ENCODE measurements at places on chromosomes 3 and 15.

DNA sequence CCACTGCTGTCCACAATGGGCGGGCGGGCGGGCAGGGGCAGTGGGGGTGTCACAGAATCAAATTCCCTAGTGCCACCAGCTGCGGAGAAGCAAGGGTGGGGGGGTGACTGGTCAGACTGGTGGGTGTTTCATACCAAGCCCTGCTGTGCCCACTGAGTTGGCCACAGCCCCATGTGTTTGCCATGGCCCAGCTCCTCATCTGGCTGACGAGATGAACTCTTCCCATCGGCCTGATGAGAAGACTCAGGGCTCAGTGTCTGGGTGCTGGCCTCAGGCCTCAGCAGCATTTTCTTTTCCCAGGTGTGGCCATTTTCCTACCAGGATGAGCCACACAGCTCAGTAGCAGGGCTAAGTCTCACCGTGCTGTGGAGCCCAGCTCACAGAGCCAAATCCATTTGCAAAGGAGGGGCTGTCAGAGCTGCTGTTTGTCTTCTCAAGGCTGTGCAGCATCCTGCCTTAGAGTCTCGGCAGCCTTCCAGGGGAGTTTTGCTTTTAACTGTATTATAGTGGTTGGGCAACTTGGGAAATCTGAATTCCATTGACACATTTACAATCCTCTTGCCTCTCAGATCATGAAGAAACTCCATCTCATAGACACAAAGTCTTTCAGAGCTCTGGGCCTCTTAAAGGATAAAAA is 176.8 kb downstream of the ABHD5 start:
- no peak for DNase-seq

- no peak for DNase-seq
These were observed 22.9 kb downstream of the MRAS start for GRCh38 chr3:138371070-138371965.

- no peak for DNase-seq
These were observed 5.4 kb upstream of the SEC11A start for GRCh38 chr15:84721371-84721770.

DNA sequence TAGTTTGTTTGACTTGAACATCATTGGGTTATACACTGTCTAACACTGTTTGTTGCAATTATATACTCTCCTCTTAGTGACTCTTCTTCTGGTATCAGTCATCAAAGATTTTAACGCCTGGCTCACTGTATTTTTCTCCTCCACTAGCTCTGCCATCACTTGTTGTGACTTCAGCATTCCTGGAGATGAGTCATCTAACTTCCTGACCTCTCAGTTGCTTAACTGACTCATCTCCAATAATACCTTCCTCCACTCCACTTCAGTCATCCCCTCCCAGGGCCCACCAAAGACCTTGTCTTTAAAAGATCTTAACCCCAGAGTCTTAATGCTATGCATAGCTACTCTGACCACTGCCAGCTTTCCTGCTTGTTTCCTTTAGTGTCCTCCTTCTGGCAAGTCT is 28.6 kb upstream of the CLSTN2 start:
- DNase-seq: no peak

- DNase-seq: no peak
These were observed 34.5 kb downstream of the SLC4A7 start for GRCh38 chr3:27449530-27450150.

GRCh38 chr3:183532620-183533411 is 22.7 kb downstream of the KLHL6 start:
- no peak for DNase-seq

DNA sequence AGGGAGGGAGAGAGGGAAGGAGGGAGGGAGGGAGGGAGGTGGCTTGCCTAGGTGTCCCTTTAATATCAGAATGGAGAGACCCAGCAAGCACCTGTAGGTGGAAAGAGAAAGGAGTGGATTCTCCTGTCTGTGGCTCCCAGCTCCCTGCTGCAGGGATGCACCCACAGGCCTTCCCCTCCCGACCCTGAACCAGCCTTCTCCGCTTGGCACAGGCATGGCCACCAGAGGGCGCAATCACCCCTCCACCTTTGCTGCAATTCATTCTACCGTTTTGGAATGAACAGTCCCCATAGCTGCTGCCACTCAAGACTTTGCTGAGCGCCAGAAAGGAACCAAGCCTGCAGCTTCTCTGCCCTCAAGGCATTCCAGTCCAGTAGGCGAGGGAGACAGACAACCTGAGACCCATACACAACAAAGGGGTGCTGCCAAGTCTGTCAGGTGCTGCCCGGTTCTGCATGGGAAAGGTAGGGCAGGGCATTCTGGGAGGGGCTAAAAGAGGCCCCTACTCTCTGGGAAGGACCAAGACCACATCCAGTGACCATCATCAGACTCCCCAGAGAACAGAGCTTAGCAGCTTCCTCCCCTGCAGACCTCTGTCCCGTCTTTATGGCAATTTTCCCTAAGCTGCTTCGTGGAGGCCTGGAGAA is 4.9 kb downstream of the TLR9 start:
- peak; percentile 85 for DNase-seq

GRCh38 chr3:169218314-169218983 is 445.1 kb downstream of the MECOM start:
- DNase-seq: no peak

DNA sequence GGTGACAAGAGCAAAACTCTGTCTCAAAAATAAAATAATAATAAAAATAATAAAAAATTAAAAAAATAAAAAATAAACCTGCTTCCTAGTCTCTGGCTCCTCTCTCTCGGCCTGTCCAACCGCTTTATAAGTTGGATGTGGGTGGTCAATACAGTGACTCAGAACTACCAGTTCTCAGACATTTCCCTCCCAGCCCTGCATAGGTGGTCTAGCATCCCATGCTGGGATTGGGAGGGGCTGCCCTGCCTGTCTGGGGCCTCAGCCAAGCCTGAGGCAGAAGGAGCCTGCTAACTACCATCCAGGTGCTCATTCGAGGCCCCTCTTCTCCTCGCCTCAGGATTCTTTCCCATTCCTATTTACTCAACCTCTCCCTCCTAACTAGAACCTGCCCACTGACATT is 33.3 kb upstream of the BLM start:
- no peak for DNase-seq

DNA sequence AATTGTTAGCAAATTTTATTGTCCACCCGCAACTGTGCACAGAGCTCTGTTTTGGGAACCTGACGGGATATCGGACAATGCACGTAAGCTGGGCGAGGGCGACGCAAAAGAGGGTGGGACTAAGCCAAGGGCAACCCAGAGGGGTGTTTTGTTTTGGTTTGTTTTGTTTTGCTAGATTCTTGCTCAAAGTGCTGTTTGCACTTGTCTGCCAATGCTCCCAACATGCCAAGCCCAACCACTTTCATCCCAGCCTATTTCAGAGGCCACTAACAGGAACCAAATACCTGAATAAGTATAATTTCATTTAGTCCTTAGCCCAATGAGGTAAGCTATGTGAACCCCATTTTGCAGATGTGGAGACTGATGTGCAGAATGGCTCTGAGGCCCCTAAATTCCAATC is 9.7 kb upstream of the CMTM7 start:
- no peak for DNase-seq

GRCh38 chr3:108518895-108519294 is 8.5 kb upstream of the MYH15 start:
- DNase-seq: no peak

Measured in coronary artery (tissue), 2 donors.